ENCODE measurements at places on chromosomes 13 and 19.

DNA sequence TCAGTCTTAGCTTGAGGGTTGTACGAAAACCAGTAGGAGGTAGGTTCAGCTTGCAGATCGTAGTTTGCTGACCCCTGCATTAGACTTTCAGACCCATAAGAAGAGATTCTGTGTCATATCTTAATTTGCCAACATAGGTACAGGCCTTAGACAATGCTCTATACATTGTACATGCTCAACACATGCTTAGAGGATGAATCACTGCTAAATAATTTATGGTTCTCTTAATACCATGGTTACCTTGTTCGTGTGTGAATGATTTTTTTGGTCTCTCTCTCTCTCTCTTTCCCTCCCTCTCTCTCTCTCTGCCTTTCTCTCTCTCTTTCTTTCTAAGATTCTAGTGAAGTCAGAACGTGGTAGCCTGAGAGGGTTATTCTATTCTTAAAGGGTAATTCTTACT is 112.2 kb downstream of the FGF14 start:
- DNase-seq = no peak

GRCh38 chr13:67150608-67151007 is 79.5 kb downstream of the PCDH9 start:
- DNase-seq = no peak

GRCh38 chr13:108220041-108220440 is 1.8 kb downstream of the ABHD13 start:
- DNase-seq = no peak

GRCh38 chr13:112103961-112104880 is 37.3 kb downstream of the SOX1 start:
- no peak for DNase-seq

GRCh38 chr13:93425411-93425810 is 198.8 kb downstream of the GPC6 start:
- peak; percentile 30 for DNase-seq

GRCh38 chr19:1366899-1367870 is 16.5 kb upstream of the NDUFS7 start:
- DNase-seq = no peak

Data from AG10803 (cell line).